Substantia nigra (tissue), 51 donors: ENCODE measurements at places on chromosomes 6 and 20.

- DNase-seq: no peak
Observed at GRCh38 chr6:140401761-140402160, 1027.3 kb upstream of the CITED2 start.

GRCh38 chr6:149075616-149076354, 241.7 kb upstream of the TAB2 start:
- no peak for DNase-seq

- no peak for DNase-seq
Observed at GRCh38 chr6:115001731-115002350, 659.0 kb upstream of the HS3ST5 start.

GRCh38 chr6:22091424-22091948, 205.3 kb downstream of the PRL start:
- no peak for DNase-seq

GRCh38 chr20:3751305-3751674, 16.3 kb downstream of the ADISSP start:
- DNase-seq: no peak

GRCh38 chr6:105151644-105152043, 28.2 kb downstream of the POPDC3 start:
- no peak for DNase-seq

DNA sequence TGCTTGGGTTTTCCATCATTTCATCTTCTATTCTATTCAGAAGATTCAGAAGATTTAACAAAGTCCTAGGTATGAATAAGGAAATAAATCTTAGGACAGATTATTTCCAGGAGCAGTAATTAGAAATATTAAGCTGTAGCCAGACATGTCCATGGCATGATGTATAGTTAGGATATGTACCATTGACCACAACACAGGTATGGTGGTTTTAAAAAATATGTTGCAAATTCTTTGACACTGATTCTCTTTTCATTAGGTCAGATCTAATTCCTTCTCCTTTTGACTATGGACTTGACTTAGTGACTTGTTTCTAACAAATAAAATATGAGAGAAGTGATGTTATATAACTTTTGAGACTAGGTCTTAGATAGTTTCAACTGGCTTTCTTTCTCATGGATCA, 23.5 kb upstream of the PDE7B start:
- DNase-seq: no peak

GRCh38 chr20:43798291-43799149, 71.7 kb upstream of the GTSF1L start:
- no peak for DNase-seq

DNA sequence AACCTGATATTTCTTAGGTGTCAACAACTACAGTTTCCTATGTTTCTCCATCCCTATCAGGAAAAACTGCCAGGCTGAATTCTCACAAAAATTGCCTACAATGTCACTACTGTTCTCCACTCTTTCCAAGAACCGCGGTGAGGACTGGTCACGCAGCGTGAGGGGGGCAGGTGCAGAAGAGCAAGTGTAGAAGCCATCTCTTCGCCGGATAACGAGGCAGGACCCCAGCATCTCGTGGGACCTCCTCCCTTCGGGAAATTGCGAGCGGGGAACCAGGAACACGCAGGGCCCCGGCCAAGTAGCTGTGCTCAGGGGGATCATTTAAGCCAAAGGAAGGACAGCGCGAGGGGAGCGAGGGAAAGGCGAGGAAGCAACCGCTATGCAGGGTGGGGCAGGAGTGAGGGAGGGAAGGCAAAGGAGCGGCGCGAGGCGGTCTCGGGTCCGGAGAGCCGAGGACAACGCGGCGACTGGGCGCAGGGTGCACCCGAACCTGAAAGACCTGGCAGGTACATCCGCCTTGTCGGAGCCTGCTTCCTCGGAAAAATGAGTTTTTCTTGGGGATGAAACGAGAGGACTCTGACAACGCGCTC, 559 bp downstream of the APMAP start:
- DNase-seq: no peak

- no peak for DNase-seq
Observed at GRCh38 chr20:380763-381580, 412 bp downstream of the TRIB3 start.

- no peak for DNase-seq
Observed at GRCh38 chr20:62064770-62065673, 659 bp downstream of the TAF4 start.

GRCh38 chr20:31836853-31837608, 8.4 kb downstream of the FOXS1 start:
- no peak for DNase-seq

GRCh38 chr6:147973806-147974205, 368.8 kb upstream of the SASH1 start:
- DNase-seq: no peak

GRCh38 chr6:164924674-164925073, 384.7 kb downstream of the C6orf118 start:
- no peak for DNase-seq

DNA sequence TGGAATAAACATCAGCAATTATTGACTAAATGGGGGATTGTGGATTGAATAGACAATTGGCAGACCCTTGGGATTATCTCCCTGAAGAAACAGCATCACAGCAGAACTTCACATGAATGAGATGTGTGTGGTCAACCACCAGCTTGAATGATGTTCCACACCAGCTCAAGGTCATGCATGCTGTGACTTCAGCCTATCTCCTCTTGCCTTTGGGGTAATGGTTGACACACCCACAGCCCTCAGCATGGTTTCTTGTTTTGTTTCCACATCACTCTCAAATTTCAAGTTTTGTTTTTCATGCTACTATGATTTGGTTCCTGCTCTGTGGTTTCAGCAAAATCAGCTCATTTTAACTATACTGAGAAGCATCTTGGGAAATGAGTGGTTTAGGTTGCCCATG, 94.3 kb downstream of the PAK5 start:
- no peak for DNase-seq

GRCh38 chr6:157628463-157628862, 194.6 kb upstream of the SNX9 start:
- no peak for DNase-seq

DNA sequence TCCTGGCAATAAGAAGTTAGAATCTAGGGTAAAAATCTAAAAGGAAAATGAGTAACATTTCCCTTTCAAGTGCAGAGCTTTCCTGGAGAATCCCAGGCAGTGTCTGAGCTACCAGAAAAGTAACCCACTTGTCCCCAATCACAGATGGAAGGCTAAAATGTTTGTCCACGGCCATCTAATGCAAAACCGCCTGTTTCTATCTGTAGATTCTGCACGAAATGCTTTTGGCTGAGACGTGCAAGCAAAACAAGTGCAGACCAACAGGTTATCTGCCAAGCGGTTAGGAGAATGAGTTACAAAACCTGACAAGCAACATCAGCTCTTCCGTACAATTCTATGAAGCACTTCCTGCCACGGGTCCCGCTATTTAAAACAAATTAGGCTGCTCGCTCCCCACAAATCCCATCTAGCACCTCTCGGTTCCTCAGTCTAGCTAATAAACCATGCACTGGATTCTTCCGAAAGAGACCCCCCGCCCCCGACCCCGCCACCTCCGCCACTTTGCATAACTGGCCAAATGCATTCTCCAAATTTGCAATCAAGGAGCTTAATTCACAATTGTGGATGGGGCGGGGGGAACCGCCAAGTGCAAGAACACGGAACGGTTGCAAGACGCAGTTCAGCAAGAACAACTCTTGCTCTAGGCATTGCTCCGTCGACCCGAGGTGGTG, 1.4 kb downstream of the ELOVL5 start:
- DNase-seq: no peak

- no peak for DNase-seq
Observed at GRCh38 chr6:5004373-5005037, 668 bp upstream of the RPP40 start.

GRCh38 chr6:9977411-9977810, 437.5 kb downstream of the TFAP2A start:
- DNase-seq: no peak

- DNase-seq: no peak
Observed at GRCh38 chr6:125818772-125819260, 28.1 kb downstream of the NCOA7 start.

DNA sequence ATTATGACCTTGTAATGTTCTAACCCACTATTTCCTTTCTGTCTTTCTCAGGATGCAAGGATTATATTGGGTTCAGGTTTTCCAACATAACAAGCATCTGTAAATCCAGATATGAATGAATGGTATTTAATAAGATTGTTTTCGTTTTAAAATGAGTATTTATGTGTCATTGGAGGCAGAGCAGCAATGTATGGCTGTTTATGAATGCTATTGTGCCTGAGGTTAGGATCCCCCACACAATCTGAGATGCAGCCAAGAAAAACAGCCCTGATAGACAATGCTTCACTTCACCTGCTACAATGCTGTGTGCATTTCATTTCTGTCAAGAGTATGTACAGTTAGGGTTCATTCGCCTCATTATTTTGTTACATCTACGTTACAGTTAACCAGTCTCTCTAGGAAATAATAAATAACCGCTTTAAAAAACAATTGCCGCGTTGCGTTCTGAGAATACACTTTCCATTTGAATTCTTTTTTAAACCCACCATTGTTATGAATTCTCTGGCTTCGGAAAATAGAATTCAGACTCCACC, 19.6 kb downstream of the TFAP2A start:
- no peak for DNase-seq

GRCh38 chr6:168411130-168411529, 29.9 kb upstream of the SMOC2 start:
- DNase-seq: no peak

GRCh38 chr6:74447013-74447412, 751.0 kb downstream of the CD109 start:
- no peak for DNase-seq

DNA sequence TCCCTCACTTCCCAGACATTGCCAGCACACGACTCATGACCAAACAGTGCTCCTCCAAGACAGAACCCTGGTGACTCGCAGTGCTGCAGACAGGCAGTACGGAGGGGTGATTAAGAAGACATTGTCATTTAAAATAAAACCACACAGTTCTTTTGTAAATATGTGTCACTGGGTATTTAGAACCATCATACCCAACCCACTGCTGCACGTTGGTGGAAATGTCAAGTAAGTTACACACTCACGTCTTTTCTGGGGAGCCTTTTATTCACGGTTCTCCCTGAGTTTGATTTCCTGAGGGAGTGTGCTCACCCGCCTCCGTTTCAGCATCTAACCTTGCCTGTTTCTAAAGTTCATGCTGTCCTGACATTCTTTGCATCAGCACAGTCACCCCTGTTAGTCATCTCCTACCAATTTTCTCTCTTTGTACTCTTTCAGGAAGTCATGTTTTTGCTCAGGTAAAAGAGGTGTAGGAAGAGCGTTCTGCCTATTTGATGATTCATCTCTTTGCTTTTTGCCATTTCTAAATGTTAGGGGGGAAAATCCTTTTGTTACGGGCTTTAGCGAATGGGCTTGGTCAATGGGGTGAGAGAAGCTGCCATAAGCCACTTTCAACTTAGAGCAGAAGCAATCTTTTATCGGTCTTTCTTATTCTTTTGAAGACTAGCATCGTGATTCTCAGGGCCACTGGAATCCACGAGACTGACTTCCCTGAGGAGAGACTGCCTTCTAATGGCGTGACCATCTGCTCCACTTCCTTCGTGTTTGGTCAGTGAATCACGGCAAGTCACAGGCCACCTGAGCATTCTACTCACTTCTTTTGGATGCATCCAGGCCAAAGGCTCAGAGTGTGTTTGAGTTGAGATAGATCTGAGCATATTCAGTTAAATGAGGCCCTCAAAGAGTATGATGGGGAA, 512.8 kb upstream of the JARID2 start:
- DNase-seq: no peak

GRCh38 chr6:47832386-47833100, 50.7 kb downstream of the OPN5 start:
- DNase-seq: no peak

- no peak for DNase-seq
Observed at GRCh38 chr6:151704383-151704782, 103.1 kb upstream of the ESR1 start.
